Omental fat pad (tissue), 4 donors: ENCODE measurements at places on chromosomes 6 and 20. TPM values are rescaled to one million over a fixed set of nuclear protein-coding genes. Genes with fewer than 3 reads are reported as not detected.

USP49 gene
- 2.3 TPM for total RNA-seq

HLA-DQA2 gene
- total RNA-seq = 2.4 TPM

RNF39 gene
- total RNA-seq = 0.47 TPM

HLA-DPA1 gene
- total RNA-seq = 133 TPM

ZNF391 gene
- total RNA-seq = 2.2 TPM

CCN2 gene
- total RNA-seq = 102 TPM

LY6G6F gene
- total RNA-seq = not detected

C6orf52 gene
- total RNA-seq = not detected

RAB44 gene
- 2.4 TPM for total RNA-seq

HLA-DQB2 gene
- 0.96 TPM for total RNA-seq

DEFB127 gene
- total RNA-seq = not detected

DEFB126 gene
- total RNA-seq = not detected

PTCRA gene
- 0.72 TPM for total RNA-seq

PHACTR1 gene
- 17.7 TPM for total RNA-seq

PRPH2 gene
- total RNA-seq = 0.38 TPM

TFAP2A gene
- not detected for total RNA-seq

MLIP gene
- not detected for total RNA-seq

SIM1 gene
- total RNA-seq = not detected

CST4 gene
- not detected for total RNA-seq

SAPCD1 gene
- total RNA-seq = not detected

SLC17A3 gene
- not detected for total RNA-seq

ZNF184 gene
- 5.0 TPM for total RNA-seq

MICA gene
- 16.6 TPM for total RNA-seq

QKI gene
- total RNA-seq = 229 TPM

SYNJ2 gene
- 6.7 TPM for total RNA-seq

CRISP2 gene
- total RNA-seq = not detected

BPIFB4 gene
- total RNA-seq = not detected

NKAPL gene
- total RNA-seq = 1.3 TPM

TAP1 gene
- 33.6 TPM for total RNA-seq

IP6K3 gene
- total RNA-seq = 0.19 TPM

ARMH2 gene
- not detected for total RNA-seq
